AG04449 (cell line): ENCODE measurements at places on chromosomes 16 and 17.

- no peak for DNase-seq
Observed at GRCh38 chr16:67565470-67566100, 3.3 kb downstream of the CTCF start.

GRCh38 chr17:10968007-10968406 is 130.1 kb upstream of the PIRT start:
- DNase-seq = no peak

DNA sequence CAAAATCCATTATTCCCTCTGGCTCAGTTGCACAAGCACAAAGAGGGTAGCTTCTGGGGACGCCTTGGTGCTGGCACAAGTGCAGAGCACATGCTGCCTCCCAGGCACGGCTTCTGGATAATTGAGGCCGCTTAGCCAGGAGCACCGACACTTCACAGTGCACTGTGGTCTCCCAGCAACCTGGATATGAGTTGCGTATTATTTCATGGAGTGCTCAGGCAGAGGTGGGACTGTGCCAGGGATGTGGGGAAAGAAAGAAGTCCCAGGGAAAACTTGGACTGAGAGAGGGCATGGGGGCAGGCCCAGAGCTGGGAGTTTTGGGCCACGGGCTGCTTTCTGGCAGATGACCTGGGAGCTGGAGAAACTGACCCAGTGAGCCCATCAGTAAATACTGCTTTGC is 37.5 kb downstream of the MPRIP start:
- no peak for DNase-seq

GRCh38 chr16:31428279-31428597 is at the start of gene COX6A2:
Gene COX6A2 (minus strand): TSS chr16:31428360. CDS start chr16:31428325, 35 bp downstream.
- no peak for DNase-seq

DNA sequence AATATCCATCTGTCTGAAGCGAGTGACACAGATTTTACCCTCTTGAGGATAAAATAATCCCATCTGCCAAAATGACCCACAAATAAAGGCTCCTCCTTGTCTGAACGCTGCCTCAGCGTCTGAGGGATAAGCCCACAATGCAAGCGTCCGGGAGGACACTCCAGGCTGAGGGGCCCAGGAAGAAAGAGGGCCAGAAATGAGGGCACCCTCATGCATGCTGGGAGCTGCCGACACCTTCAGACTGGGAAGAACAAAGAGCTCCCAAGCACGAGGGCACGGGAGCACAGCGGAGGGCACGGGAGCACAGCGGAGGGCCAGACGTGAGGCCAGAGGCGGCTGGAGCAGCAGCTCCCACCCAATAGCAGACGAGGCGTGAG is 126.9 kb downstream of the ZNF778 start:
- no peak for DNase-seq

GRCh38 chr16:46713634-46714033 is 24.2 kb downstream of the ORC6 start:
- no peak for DNase-seq

- DNase-seq = no peak
Observed at GRCh38 chr16:48535369-48535787, 74.6 kb downstream of the N4BP1 start.

- DNase-seq = no peak
Observed at GRCh38 chr16:89160977-89161701, 10.4 kb upstream of the CDH15 start.

- no peak for DNase-seq
Observed at GRCh38 chr16:56262148-56262547, 70.9 kb downstream of the GNAO1 start.

DNA sequence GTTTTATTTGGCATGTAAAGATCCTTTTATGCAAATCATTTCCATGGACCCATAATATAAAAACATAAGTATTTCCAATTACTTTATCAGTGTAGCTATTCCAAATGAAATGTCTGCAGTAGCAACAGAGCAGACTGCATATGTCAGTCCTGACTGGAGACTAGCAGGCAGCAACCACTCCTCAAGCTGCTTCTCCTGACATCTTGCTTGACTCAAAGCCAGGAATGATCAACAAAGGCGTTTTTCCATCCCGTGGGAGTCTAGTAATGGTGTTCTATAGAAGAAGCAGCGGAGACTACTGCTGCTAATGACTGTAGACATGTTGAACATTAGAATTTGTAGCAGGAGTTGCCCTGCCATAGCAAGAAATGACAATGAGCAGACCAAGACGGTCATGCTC is 73.2 kb upstream of the AKTIP start:
- DNase-seq = no peak

DNA sequence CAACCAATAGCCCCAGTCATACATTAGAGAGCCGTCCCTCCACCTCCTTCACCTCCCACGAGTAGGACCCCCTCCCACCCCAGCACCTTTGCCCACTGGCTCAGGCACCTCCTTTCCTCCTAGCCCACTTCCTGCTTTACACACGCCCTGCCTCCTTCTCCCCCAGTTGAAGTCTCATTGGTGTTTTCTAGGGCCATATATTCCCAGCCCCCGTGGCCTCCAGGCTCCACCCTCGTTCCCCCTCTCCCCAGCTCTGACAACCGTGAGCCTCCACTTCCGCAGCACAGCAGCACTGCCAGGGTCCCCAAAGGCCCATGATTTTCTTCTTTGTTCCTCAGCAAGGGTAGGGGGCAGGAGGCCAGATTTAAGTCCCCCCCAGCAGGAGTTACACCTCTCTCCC is 340.3 kb upstream of the TNRC6C start:
- no peak for DNase-seq

- DNase-seq = no peak
Observed at GRCh38 chr16:1290860-1291575, 18.4 kb upstream of the UBE2I start.

GRCh38 chr16:31331141-31331764 is 23.7 kb upstream of the ITGAX start:
- no peak for DNase-seq

DNA sequence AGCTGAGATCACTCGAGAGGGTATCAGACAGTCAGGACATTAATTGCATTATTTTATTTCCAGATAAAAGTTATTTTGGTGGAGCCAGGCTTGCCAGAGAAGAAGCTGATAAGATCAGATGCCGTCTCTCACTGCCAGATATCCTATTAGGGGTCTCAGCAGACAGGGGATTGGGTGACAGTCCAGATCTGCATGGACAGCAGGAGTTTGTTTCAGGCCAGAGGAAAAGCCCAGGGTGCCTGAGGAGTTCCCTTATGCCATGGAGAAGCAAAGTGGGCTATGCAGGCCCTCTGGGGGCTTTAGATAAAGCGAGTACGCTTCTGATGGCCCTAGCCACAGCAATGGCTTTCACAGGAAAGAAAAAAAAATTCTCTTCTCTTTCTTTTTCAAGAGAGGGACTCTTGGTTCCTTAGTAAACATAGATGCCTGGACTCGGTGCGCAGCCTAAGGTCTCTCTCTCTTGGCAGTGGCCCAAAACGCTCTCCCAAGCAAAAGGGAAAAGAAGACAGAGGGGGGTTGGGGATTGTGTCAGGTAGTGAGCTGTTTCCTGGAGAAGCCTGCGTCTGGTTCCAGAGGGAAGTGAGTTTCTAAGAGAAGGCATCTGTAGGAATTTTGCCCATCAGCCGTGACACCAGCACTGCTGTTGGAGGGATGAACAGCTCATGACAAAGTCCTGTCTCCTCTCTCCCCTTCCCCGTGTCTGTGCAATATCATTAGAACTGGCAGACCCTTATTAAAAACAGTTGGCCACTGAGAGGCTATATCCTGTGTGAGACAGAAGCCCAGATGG is 166.3 kb upstream of the FOXF1 start:
- DNase-seq = no peak

DNA sequence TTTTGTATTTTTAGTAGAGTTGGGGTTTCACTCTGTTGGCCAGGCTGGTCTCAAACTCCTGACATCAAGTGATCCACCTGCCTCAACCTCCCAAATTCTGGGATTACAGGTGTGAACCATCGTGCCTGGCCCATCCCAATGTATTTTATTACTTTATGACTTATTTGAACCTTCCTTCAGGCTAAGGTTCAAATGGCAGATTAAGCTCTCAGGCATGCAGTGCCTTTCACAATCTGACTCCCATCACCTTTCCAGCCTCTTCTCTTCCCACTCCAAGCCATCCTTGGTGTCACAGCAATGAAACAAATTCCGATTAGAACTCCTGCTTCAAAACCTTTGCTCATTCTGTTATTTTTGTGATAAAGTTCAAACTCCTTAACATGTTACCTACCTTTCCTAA is 26.6 kb upstream of the YPEL2 start:
- DNase-seq = no peak

DNA sequence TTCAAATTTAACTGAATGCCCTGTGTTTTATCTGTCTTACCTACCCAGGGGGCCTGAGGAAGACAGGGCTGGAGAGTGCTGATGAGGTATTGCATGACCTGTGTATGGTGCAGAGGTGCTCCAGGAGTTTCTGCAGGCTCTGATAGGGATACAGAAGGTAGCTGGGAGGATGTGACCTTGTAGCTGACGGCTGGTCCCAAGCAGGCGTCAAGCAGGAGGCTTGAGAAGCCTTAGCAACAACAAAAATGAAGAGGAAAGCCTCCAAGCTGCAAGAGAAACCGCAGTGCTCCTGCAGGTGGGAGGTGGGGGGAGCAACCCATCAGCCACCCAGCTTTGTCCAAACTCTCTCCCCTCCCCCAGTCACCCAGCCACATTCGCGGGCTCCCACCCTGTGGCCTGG is 40.4 kb downstream of the LAT start:
- no peak for DNase-seq

- DNase-seq = no peak
Observed at GRCh38 chr17:32187271-32187670, 45.0 kb downstream of the RHOT1 start.

- DNase-seq = no peak
Observed at GRCh38 chr17:68522266-68522665, 10.0 kb downstream of the PRKAR1A start.

GRCh38 chr16:87819282-87819681 is 50.0 kb downstream of the SLC7A5 start:
- no peak for DNase-seq

- no peak for DNase-seq
Observed at GRCh38 chr16:228151-228851, 948 bp downstream of the LUC7L start.

- DNase-seq = peak; percentile 54
Observed at GRCh38 chr16:68658341-68658973, 13.3 kb downstream of the CDH3 start.

- no peak for DNase-seq
Observed at GRCh38 chr17:81831957-81832607, 1.0 kb downstream of the MCRIP1 start.

GRCh38 chr16:55370762-55371482 is 46.9 kb downstream of the IRX6 start:
- no peak for DNase-seq

DNA sequence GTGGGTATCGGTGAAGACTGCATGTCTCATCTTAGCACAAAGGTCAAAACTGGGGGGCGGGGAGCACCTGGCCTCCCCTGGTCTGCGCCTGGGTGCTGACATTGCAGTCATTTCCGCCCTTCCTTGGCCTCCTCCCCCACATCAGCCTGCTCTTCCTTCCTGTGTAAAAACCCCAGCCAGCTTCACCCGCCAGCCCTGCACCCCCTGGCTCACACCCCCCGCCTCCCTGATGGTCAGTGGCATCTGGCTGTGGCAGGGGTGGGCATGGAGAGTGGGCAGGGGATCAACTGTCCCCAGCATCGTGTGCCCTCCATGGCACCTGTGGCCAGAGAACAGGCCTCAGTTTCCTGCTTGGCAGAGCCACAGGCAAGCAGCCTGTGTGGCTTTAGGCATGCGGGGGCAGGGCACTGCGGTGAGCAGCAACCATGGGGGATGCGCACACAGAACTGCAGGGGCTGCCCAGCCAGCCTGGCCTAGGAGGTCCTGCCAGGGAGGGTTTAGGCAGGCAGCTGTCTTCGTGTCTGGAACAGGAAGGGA is 26.5 kb upstream of the LASP1NB start:
- DNase-seq = no peak

GRCh38 chr17:79335456-79335855 is 260.8 kb downstream of the ENGASE start:
- no peak for DNase-seq

DNA sequence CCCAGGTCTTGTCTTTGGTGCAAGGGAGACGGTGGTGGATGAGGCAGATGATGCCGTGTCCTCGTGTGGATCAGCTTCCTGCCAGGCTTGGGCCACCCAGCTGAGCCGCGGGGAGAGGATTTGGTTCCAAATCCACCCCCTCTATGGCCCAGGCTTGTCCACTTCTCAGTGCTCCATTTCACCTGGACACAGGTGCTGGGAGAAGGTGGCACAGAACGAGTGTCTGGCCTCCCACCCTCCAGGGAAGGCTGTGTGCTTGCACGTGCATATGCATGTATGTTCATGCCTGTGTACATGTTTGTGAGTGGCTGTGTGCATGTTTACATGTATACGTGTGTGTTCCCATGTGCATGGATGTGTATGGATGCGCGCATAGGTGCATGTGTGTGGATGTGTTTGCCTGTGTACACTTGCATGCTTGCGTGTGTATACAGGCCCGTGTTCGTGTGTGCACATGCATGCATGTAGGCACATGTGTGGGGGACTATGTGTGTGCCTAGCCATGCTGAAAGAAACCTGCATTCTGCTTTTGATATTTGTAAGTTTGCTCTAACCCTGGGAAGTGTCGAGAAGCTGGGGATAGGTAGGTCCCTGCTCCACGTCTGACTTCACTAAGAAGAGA is 196.3 kb downstream of the IRF8 start:
- DNase-seq = no peak

DNA sequence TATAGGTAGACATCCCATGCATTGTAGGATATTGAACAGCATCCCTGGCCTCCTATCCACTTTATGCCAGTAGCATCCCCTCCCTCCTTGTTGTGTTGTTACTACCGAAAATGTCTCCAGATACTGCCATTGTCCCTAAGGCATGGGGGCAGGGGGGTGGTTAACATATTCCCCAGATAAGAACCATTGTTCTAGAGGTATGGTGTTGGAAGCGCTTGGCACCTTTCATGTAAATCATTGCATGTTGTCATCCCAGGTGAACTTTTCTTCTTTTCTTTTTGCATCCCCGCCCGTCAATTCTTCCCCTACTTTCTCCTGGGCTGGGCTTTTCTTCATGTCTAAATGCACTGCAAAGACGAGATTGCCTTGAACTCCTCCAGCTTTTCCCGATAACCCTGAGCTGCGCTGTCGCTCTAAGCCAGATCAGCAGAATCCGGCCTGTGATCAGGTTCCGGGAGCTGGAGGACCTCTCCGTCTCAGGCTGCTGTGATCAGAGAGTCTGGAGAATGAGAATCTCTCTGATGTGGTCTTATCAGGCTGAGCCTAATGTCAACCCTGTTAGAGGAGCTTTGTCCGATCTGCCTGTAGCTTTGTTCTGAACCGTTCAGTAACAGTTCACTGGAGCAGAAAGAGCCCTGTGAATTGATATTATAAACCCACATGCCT is 76.2 kb downstream of the RBFOX1 start:
- DNase-seq = no peak
